Activated CD8-positive, alpha-beta T cell treated with anti-CD3 and anti-CD28 coated beads, Interleukin-2, amount 10 ng/mL, durations not matched to agents 7 days and 5 days (primary cell): ENCODE measurements at places on chromosomes 6 and 20. TPM values are rescaled to one million over a fixed set of nuclear protein-coding genes. Genes with fewer than 3 reads are reported as not detected.
A peak's percentile ranks its signal among the peaks of the same experiment; 100 is the strongest.

DNA sequence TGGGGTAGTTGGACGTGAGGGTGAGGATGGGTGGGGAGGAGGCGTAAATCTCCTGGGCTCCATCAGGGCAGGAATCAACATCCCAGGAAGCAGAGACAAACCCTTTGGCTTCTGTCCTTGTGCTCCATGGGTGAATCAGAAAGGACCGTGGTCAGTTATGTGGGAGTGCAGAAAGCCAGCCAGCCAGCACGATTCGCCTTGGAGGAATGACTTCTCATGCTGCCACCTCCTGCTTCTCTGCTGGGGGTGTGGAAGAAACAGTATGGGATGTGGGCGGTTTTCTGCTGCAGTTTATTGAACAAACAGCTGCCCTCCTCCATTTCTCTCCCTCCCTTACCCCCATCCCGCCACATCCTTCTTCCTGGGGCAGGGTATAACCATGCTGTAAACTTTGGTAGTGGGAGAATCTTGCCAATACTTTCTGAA, 214.5 kb downstream of the SOX4 start:
- no peak for DNase-seq

- DNase-seq, result no peak
These were observed 130.6 kb upstream of the C6orf118 start for GRCh38 chr6:165439928-165440554.

DNA sequence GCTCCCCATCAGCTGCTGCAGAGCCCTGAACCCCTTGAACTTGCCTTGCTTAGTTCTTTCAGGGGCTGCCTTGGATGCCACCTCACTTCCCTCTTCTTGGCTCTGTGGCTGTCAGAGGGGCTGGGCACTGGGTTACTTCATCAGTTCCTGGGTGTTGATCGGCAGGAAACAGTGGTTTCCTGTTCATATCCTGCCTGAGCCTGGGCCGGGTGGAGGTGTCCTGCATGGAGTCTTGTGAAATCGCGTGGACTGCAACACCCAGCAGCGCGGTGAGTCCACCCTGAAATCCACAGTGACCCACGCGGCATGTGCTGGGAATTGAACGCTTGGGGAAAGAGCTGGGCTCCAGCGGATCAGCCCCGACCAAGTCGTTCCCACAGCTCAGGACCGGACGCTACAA, 97.5 kb downstream of the CDH26 start:
- peak; percentile 82 for DNase-seq

GRCh38 chr6:163306000-163306399, 108.5 kb upstream of the QKI start:
- DNase-seq, result no peak

GRCh38 chr20:40706977-40707582, 18.0 kb upstream of the MAFB start:
- DNase-seq, result no peak

GRCh38 chr6:98644063-98644462, 190.3 kb upstream of the POU3F2 start:
- no peak for DNase-seq

DNA sequence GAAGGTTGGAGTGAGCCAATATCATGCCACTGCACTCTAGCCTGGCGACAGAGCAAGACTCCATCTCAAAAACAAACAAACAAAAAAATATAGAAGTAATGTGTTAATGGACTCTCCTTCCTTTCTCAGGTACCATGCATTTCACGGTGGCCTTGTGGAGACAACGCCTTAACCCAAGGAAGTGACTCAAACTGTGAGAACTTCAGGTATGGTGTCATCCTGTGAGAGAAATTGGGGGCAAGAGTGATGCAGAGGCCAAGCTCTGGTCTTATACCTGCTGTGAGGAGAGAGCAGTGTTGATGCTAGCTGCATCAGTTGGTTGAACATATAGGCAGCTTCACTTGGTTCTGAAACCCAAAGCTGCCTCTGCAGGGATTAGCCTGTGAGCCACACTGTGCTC, 6.2 kb downstream of the ITCH start:
- DNase-seq, result peak; percentile 56

- no peak for DNase-seq
These were observed 540.5 kb downstream of the CD83 start for GRCh38 chr6:14658030-14658429.

RIPOR3 gene
- total RNA-seq, result not detected

TP53TG5 gene
- 0.16 TPM for total RNA-seq

B3GAT2 gene
- 0.05 TPM for total RNA-seq

C20orf204 gene
- total RNA-seq, result 6.4 TPM

ACAT2 gene
- total RNA-seq, result 89.2 TPM
